Renal pelvis (tissue), 12 donors: ENCODE measurements at places on chromosomes 12 and 14.

GRCh38 chr14:27392153-27392552 is 794.3 kb upstream of the NOVA1 start:
- DNase-seq: no peak

- DNase-seq: no peak
Observed at GRCh38 chr14:99964979-99965378, 100.2 kb upstream of the EVL start.

- peak; percentile 88 for DNase-seq
Observed at GRCh38 chr12:132506328-132507160, 16.6 kb downstream of the FBRSL1 start.

DNA sequence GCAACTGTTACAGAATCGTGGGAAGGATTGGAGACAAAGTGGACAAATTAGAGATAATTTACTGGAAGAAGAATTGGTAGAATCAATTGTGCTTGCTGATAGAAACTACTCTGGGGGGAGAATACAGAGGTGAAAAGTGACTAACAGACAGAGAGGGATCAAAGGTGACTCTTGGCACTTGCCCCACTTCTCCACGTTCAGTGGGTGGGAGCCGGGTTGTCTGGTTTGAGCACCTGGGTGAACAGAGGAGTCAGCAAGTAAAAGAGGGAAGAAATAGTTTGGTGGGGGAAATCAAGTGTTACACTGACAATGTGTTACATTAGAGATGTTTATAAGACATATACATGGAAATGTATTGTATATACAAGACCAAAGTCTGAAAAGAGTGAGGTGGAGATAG is 69.1 kb downstream of the PPP2R5E start:
- no peak for DNase-seq

GRCh38 chr12:1367331-1368291 is 226.8 kb downstream of the FBXL14 start:
- DNase-seq: no peak

DNA sequence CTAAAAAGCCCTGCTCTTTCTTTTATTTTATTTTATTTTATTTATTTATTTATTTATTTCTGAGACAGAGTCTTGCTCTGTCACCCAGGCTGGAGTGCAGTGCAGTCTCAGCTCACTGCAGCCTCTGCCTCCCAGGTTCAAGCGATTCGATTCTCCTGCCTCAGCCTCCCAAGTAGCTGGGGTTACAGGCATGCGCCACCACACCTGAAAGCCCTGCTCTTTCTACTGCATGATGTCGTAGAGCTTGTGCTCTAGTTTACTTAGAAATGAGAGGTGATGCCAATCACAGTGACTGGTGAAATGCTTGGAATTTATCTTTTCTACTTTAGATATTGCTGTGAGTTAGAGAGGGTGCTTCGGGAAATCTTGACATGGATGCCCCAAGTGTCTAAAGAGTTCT is 54.5 kb downstream of the DAD1 start:
- DNase-seq: no peak
